ENCODE measurements at places on chromosomes 6 and 20.

DNA sequence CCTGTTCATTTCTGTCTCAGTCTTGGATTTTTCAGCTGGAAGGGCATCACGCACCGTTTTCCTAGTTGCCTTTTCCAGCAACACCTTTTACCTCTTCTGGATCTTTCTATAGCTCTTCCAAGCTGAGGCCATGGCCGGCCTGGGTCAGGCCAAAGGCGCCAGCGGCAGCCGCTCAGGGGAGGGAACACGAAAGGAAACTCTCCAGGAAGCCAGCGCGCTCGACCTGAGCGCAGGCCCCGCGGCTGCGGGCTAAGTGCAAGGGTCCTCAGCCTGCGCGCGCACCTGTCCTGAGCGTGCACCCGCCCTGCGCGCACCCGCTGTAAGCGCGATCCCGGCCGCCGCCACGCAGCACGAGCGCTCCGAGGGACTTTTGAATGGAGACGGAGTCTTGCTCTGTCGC lies 43.8 kb upstream of the TMEM181 start:
- DNase-seq: no peak
- no peaks in the 10 kb centered on the region for H3K36me3 ChIP-seq
- no peak overlapping the region for H3K27ac ChIP-seq

GRCh38 chr6:157380458-157380778 lies 572 bp upstream of the ZDHHC14 start:
- peaks cover 13% of the 10 kb centered on the region for H3K27me3 ChIP-seq
- peak overlapping the region; percentile 33 for H3K27ac ChIP-seq
- H3K4me3 ChIP-seq: peak overlapping the region; percentile 83
- H3K36me3 ChIP-seq: peaks cover 8% of the 10 kb centered on the region
- DNase-seq: no peak
- peaks cover 27% of the 10 kb centered on the region for H3K4me1 ChIP-seq

GRCh38 chr6:56897789-56898529 lies 56.9 kb upstream of the BEND6 start:
- H3K27ac ChIP-seq: no peak overlapping the region
- no peaks in the 10 kb centered on the region for H3K36me3 ChIP-seq
- DNase-seq: no peak
- no peak overlapping the region for H3K4me3 ChIP-seq
- no peaks in the 10 kb centered on the region for H3K4me1 ChIP-seq

DNA sequence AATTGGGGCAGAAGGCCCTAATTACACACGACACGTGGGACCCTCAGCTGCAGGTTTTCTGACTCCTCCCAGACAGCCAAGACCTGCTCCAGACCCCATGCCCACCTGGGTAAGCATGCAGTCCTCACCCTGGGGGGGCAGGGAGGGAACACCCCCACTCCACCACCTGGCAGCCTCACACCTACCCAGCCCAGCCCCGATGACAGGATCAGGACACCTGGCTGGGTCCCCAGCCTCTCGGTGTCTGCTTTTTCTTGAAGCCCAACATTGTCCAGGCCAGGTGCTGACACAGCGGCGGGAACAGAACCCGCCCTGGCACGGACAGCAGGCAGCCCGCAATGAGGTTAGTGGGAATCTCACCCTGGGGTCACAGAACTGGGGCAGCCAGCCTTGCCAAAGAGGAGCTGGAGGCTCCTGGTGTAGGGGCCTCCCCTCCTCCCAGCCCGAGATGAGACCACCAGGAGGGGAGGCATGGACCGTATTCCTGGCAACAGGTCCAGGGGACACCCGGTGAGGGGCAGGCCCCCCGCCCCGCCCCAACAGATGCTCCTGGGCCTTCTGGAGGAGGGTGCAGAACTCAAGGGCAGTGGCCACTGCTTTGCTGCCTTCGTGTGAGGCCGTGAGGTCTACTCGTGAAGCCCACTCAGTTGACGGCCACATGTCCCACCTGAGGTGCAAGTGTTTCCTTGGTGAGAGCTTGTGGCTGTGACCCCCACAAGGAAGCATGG lies 103.8 kb downstream of the DLL1 start:
- DNase-seq: no peak
- H3K36me3 ChIP-seq: peaks cover 2% of the 10 kb centered on the region
- H3K4me1 ChIP-seq: no peaks in the 10 kb centered on the region
- no peaks in the 10 kb centered on the region for H3K27me3 ChIP-seq
- H3K4me3 ChIP-seq: no peak overlapping the region

DNA sequence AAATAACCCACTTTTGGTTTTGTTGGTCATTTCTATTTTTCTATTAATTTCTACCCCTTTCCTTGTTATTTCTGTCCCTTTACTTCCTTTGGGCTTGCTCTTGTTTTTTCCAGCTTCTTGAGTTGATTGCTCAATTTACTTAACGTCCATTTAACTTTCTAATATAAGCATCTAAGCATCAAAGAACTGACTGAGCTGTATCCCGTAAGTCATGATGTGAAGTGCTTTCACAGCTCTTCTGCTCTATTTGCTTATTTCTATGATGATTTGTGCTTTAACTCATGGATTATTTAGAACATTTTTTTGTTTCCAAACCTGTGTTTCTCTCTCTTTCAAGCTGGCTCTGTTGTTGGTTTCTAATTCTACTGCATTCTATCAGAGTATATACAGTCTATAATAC lies 56.7 kb upstream of the SMIM29 start:
- no peak for DNase-seq
- no peaks in the 10 kb centered on the region for H3K36me3 ChIP-seq
- H3K4me3 ChIP-seq: no peak overlapping the region
- no peak overlapping the region for H3K27ac ChIP-seq
- H3K27me3 ChIP-seq: no peaks in the 10 kb centered on the region

DNA sequence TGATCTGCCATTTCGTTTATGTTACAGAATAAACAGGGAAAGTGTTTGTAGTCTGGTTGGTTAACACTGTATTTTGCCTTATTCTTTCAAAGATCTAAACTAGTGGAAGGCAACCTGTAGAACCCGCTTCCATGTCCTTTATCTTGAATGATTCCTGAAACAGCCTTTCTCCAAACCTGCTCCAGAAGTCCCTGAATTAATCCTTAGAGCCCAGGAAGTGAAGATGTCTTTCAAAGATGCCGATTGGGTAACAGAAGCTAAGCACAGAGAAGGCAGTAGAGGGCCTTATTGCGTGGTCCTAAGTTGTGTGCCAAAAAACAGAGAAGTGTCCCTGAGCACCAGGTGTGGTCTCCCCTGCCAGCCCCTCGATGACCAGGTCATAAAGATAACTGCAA lies 19.2 kb upstream of the ZSCAN16 start:
- H3K27ac ChIP-seq: peak overlapping the region; percentile 45
- peak overlapping the region; percentile 87 for H3K4me3 ChIP-seq
- H3K36me3 ChIP-seq: peaks cover 3% of the 10 kb centered on the region
- DNase-seq: no peak

GRCh38 chr20:35207950-35208611 lies 18.4 kb upstream of the MMP24 start:
- H3K4me3 ChIP-seq: no peak overlapping the region
- peak; percentile 61 for DNase-seq
- no peaks in the 10 kb centered on the region for H3K36me3 ChIP-seq
- H3K27me3 ChIP-seq: no peaks in the 10 kb centered on the region

GRCh38 chr6:42396720-42397119 lies 55.0 kb downstream of the TRERF1 start:
- no peak overlapping the region for H3K27ac ChIP-seq
- H3K27me3 ChIP-seq: no peaks in the 10 kb centered on the region
- H3K36me3 ChIP-seq: peaks cover 16% of the 10 kb centered on the region
- H3K4me3 ChIP-seq: no peak overlapping the region
- peaks cover 39% of the 10 kb centered on the region for H3K4me1 ChIP-seq
- no peak for DNase-seq

DNA sequence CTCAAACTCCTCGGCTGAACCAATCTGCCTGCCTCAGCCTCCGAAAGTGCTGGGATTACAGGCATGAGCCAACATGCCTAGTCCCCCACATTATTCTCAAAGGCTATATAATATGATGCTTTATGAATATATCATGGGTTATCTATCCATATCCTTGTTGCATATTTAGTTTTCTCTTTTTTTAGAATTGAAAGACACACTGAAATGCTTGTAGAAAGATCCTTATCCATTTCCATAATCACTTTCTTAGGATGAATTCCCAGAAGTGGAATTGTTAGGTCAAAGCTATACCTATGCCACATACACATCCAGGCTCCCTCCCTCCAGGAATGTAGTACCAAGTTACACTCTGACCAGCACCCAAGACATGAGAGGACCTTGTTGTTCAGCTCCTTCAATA lies 2.5 kb upstream of the ARFGEF3 start:
- no peak overlapping the region for H3K27ac ChIP-seq
- H3K4me3 ChIP-seq: no peak overlapping the region
- peaks cover 11% of the 10 kb centered on the region for H3K4me1 ChIP-seq
- DNase-seq: no peak
- H3K27me3 ChIP-seq: peaks cover 60% of the 10 kb centered on the region

- H3K4me1 ChIP-seq: no peaks in the 10 kb centered on the region
- H3K4me3 ChIP-seq: no peak overlapping the region
- H3K36me3 ChIP-seq: no peaks in the 10 kb centered on the region
- peaks cover 24% of the 10 kb centered on the region for H3K27me3 ChIP-seq
Measured at GRCh38 chr6:6772751-6773150, 184.2 kb downstream of the LY86 start.

DNA sequence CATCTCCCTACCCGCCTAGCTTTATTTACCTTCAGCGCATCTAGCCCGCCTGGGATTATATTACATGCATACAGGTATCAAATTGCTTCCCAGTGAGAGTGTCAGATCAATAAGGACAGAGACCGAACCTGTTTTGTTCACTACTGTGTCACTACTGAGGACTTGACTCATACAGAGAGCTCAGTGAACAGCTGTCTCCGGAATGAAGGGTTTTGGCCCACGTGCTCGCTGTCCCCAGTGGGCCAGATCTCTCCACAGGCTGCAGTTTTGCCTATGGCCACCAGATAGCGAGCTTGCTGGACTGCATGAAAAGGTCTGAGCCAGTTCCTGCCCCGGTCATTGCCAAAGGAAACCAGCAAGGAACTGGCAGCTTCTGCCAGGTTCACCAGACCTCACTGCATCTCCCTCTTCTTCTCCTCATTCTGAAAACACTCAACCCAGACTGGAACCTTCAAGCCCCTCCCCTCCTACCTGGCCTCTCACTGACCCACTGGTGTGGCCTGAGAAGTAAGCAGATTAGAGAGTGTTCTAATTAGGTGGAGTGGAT lies 150.8 kb downstream of the ZMYND8 start:
- H3K27me3 ChIP-seq: no peaks in the 10 kb centered on the region
- no peak overlapping the region for H3K27ac ChIP-seq
- DNase-seq: peak; percentile 60

DNA sequence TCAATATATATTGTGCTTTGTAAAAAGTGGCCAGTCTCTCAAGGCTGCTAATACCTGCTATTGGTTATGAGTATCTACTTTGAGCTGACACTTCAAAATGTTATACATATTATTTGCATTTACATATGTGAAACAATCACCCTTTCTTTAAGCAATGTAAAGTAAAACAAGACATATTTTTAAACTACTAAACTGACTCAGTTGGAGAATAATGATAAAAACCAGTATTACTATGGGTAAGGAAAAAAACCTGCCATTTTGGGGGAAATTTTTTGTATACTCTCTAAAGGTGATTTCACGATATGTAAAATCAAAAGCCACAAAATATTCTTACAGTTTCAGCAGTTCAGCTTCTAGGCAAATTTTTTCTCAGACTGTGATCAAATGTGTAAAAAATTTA lies 232.3 kb downstream of the PRL start:
- no peak overlapping the region for H3K4me3 ChIP-seq
- peaks cover 54% of the 10 kb centered on the region for H3K4me1 ChIP-seq
- no peaks in the 10 kb centered on the region for H3K27me3 ChIP-seq

GRCh38 chr20:13632431-13632830 lies 6.3 kb downstream of the TASP1 start:
- H3K27me3 ChIP-seq: peaks cover 2% of the 10 kb centered on the region
- H3K4me1 ChIP-seq: peaks cover 11% of the 10 kb centered on the region
- no peak overlapping the region for H3K27ac ChIP-seq
- peaks cover 15% of the 10 kb centered on the region for H3K36me3 ChIP-seq

DNA sequence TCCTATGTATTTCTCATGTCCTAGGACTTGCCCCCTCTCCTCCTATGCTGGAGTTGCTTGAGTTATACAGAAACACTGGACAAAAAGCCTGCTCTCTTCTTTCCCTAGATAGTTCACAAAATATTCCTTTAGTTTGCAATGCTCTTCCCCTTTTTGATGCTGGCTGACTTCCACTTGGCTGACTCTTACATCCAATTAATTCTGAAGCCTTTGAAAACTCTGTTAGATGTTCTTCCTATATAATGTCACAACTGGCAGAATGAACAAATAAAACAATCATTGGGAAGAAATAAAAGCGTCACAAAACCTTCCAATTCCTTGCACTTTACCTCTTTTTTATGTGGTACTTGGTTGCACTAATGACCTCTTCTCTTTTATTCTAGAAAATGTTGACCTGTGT lies 253.8 kb upstream of the CITED2 start:
- peaks cover 32% of the 10 kb centered on the region for H3K27me3 ChIP-seq
- DNase-seq: no peak
- no peaks in the 10 kb centered on the region for H3K36me3 ChIP-seq
- peaks cover 8% of the 10 kb centered on the region for H3K4me1 ChIP-seq

DNA sequence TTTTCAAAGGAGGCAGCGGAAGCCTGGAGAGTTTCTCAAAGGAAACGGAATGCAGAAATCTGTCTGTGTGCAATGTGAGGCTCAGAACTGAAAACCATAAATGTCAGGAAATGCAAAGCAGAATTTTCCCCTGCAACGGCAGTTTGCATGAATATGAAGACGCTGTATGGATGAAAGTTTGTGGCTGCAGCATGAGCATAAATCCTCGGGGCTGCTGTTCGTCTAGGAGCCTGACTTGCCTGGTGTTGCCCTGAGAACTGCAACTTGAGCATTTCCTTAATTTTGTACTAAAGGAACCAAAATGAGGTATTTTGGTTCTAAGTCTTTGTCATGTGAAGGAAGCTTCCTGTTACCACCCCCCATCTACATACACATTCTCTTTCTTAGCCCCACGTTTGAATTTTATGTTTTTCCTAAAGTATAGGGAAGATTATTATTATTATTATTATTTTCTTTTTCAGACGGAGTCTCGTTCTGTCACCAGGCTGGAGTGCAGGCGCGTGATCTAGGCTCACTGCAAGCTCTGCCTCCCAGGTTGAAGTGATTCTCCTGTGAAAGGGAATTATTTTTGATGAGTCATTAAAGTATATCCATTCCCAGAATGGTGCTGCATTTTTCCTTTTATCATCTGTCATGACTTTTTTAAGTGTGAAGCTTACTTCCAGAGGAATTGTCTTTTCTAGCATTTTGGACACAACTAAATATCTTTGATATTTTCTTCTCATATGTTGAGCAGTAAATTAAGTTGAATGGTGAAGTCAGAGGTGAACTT lies 33.1 kb downstream of the MTHFD1L start:
- no peak overlapping the region for H3K27ac ChIP-seq
- no peak for DNase-seq
- H3K4me3 ChIP-seq: no peak overlapping the region

- H3K27me3 ChIP-seq: no peaks in the 10 kb centered on the region
- DNase-seq: no peak
- H3K4me1 ChIP-seq: peaks cover 23% of the 10 kb centered on the region
- H3K27ac ChIP-seq: peak overlapping the region; percentile 78
Measured at GRCh38 chr6:132819405-132820161, 5.2 kb downstream of the RPS12 start.

GRCh38 chr6:55953335-55953734 lies 77.9 kb upstream of the BMP5 start:
- no peak overlapping the region for H3K27ac ChIP-seq
- H3K4me1 ChIP-seq: no peaks in the 10 kb centered on the region
- H3K36me3 ChIP-seq: no peaks in the 10 kb centered on the region
- H3K27me3 ChIP-seq: no peaks in the 10 kb centered on the region
- H3K4me3 ChIP-seq: no peak overlapping the region

- H3K4me1 ChIP-seq: peaks cover 56% of the 10 kb centered on the region
- peak overlapping the region; percentile 34 for H3K27ac ChIP-seq
- DNase-seq: no peak
Measured at GRCh38 chr6:109457562-109457996, 2.0 kb upstream of the MICAL1 start.
